ENCODE measurements at places on chromosomes 7 and 10. TPM values are rescaled to one million over a fixed set of nuclear protein-coding genes. Genes with fewer than 3 reads are reported as not detected.
A peak's percentile ranks its signal among the peaks of the same experiment; 100 is the strongest.

DNA sequence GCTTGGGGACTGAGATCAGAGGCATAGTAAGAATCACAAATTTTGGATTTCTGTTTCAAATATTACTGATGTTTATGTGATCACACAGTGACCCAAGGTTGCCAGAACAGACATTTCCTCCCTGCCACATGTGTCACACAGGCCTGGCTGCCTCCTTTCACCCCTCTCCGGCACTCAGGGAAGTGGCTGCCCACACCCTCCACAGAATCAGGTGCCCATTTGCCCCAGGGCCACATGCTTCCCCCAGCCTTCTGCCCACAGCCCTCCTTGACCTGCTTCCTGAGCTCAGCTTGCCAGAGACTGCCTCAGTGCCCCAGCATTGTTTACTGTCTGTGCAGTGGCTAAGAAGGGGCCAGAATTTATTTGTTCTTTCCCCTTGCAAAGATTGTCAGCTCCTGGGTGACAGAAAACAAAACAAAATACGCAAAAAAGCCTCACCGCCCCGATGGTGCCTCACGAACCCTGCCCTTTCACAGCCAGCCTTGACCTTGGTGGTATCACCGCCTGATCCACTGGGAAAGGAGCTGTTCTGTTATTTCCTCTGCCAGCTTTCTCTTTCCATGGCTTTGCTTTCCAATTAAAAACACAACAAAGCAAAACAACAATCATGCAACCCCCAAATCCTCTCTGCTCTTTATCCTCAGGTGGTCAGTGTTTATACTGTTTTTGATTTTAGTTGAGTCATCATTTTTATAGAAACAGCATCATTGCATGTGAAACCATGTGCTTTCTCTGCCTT lies 52.8 kb downstream of the CHN2 start:
- no peak for DNase-seq

The PNLIPRP1 gene
- not detected for total RNA-seq

DNA sequence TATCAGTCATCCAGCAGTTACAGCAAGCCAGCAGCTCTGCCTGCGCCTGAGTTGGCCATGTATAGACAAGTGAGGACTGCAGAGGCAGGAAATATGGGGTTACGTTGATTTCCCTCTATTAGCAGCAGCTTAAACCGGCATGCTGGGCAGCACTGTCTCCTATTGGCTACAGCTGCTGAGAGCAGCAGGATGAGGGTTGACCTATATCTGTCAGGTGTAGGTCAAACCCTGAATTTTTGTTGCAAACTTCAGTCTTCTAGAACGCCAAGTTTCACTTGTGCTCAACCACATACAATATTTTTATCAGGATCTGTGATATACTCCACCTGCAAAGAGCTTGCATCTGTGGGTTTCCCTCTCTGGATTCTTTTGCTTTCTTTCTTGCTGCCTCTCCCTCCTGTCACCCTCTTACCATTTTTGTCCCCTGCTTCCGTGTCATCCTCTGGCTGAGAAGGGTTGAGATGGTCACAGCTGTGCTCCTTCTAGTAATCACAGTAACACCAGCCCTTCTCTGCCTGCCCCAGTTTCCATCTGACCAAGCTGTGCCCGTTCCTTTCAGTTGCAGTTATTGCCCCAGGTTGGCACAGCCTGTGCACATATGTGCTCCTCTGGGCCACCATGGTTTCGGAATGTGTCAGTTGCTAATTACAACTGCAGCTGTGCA lies 23.8 kb upstream of the GLCCI1 start:
- DNase-seq, result peak; percentile 33

GRCh38 chr7:116500078-116500853 lies 728 bp downstream of the CAV2 start:
- DNase-seq, result no peak

DNA sequence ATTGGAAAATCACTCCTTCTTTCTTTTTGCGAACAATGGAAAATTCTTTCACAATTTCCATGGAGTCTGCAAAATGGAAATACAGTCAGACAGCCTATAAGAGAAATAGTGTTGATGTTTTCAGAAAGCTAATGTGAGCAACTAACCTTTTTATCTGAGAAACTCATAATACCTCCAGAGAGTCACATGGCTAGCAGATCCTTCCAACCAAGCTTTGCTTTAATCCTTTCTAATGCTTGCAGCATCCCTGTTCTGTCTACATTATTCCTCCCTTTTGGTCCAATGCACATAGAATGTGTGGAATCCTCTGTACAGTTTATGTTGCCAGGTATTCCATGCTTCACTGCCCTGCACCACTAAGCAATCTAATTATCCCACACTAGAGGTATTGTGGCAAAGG lies 717.5 kb upstream of the LRRN3 start:
- DNase-seq, result no peak

The TEX36 gene
- not detected for total RNA-seq

DNA sequence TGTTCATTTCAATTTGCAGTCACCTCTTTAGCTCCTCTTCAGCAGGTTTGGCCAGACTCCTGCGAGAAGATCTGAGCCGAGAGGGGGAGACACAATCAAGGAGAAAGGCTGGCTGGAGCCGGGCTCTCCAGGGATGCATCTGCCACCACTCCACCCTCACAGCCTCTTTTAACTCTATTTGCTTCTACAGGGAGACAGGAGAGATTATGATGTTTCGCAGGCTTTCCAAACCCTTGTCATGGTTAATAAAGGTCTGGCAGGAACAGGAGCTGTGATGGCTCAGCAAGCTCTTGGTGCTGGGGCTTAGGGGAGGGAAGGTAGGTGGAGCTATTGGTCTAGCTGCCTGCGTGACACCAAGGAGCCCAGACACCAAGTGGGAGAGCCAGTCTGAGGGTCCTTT lies 448.1 kb upstream of the PODXL start:
- no peak for DNase-seq

DNA sequence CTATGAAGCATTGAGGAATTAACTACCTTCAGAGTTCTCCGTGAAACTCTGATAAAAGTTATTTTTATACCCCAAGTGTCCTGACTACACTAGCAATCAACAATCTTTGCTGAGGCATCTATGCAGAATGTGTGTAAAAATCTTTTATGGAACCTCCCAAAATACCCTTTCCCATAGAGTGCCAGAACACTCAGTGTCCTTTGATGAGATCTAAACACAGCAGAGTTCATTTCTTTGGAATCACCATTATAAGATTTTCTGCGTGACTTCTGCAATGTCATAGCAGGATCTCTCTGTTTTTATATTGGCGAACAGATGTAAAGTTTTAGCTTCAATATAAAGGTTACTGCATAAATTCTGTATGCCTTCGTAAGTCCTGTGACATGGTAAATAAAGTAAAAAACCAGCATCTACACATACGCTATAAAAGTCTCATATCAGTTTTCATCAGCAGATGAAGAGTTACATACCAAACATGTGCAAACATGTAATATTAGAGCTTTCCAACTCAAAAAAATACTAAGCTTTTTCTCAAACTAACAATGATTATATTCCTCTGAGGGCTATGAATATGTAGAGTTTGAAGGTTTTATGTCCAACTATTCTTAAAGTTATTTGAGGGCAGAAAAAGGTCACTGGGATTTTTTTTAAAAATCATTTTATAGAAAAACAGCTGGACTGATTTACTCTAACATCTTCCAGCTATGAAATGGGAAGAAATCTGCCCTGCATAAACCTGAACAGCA lies 67.2 kb downstream of the SKIDA1 start:
- no peak for DNase-seq

- peak; percentile 82 for DNase-seq
These were observed 307.4 kb downstream of the WDR37 start for GRCh38 chr10:1363446-1364121.

The BMPR1A gene
- total RNA-seq, result 25.1 TPM

DNA sequence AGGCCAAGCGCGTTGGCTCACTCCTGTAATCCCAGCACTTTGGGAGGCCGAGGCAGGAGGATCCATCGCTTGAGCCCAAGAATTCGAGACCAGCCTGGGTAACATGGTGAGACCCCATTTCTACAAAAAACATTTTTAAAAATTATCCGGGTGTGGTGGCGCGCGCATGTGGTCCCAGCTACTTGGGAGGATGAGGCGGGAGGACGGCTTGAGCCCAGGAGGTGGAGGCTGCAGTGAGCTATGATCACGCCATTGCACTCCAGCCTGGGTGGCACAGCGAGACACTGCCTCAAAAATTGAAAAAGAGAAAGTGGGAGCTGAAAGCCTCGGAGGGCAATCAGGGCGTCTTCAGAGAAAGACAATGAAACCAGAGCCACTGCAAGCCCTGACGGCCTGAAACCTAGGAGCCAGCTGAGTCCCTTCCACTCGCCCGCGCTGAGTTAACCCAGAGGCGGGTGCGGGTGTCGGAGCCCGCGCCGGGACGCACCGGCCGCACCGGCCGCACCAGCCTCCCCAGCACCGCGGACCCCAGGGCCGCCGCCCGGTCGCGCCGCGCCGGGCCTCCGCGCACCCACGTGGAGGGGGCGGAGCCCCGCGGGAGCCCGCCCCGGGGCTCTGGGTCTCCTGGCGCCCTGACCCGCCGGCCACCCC lies 22.4 kb downstream of the ZFAND2A start:
- DNase-seq, result no peak

GRCh38 chr7:76318488-76319353 lies 16.2 kb downstream of the HSPB1 start:
- peak; percentile 78 for DNase-seq

The NUDT5 gene
- 49.1 TPM for total RNA-seq

- DNase-seq, result no peak
These were observed 76.7 kb downstream of the GPR26 start for GRCh38 chr10:123742751-123743440.
